ENCODE measurements at places on chromosomes 5 and 9. TPM values are rescaled to one million over a fixed set of nuclear protein-coding genes. Genes with fewer than 3 reads are reported as not detected.

Gene DPYSL3
- 58.2 TPM for total RNA-seq

Gene PCDHA10
- total RNA-seq: not detected

Gene PCDHB7
- 0.16 TPM for total RNA-seq

Gene FLT4
- under 0.01 TPM for total RNA-seq

Gene PPP2CA
- 116 TPM for total RNA-seq

Gene C1QTNF2
- 0.16 TPM for total RNA-seq

Gene SPATA31C1
- total RNA-seq: not detected

Gene HK3
- 0.65 TPM for total RNA-seq

Gene MAML1
- total RNA-seq: 12.5 TPM
